ENCODE measurements at places on chromosomes 7 and 10.

DNA sequence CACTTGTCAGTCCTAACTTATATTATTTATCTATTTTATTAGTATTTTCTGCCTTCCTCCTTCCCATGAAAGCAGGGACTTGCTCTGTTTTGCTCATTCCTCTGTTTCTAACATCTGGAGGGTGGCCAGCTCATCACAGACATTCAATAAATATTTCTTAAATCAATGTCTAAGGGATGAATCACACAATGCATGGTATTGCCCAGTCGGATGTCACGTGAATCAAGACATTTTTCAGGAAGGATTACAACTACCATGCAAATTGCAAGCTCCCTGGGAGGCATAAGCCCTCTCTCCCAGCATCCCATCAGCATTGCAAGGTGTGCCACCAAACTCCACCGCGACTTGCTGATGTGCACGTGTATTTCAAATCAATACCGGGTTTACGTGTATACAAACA, 146.6 kb upstream of the RNF32 start:
- no peak for DNase-seq

GRCh38 chr10:15140698-15141097, 27.8 kb downstream of the NMT2 start:
- no peak for DNase-seq

- DNase-seq, result no peak
These were observed 93.3 kb upstream of the GDF10 start for GRCh38 chr10:47206449-47207280.

- DNase-seq, result no peak
These were observed 11.9 kb upstream of the FRMPD2 start for GRCh38 chr10:48286356-48286755.

Data from tongue (tissue), 3 donors.